ENCODE measurements at places on chromosomes 11 and 22.
A peak's percentile ranks its signal among the peaks of the same experiment; 100 is the strongest.

DNA sequence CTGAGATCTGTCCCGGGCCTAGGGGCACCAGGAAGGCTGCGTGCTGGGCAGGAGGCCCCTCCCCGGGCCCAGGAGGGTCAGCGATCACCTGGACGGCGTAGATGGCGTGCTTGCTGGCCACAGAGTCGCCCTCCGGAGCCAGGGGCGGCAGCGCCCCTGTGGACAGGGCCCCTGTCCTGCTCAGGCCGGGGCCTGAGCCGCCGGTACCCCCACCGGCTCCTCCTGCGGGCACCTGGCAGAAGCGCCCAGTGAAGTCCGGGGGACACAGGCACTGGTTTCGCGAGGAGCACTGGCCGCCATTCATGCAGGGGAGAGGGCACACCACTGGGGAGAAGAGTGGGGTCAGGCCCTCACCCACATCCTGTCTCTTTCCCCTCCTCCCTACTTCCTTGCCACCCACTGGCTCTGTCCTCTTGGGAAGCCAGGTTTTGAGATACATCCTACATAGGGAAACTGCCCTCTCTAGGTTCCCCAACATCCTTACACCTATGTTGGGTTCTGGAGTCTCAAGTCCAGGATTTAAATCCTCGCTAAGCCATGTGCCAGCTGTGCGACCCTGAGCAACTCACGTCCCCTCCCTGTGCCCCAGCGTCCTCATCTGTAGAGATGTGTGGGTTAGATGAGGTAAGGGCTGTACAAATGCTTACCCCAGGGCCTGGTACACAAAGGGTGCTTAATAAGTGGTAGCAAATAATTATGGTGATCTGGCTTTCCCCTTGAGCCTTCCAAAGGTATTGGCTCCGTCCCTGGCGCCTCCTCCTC lies 3.9 kb downstream of the LTBP3 start:
- H3K27me3 ChIP-seq: no peaks in the 10 kb centered on the region
- H3K4me3 ChIP-seq: no peak overlapping the region
- H3K36me3 ChIP-seq: no peaks in the 10 kb centered on the region
- no peak overlapping the region for H3K27ac ChIP-seq
- DNase-seq: no peak

- no peaks in the 10 kb centered on the region for H3K27me3 ChIP-seq
- H3K4me3 ChIP-seq: no peak overlapping the region
- no peaks in the 10 kb centered on the region for H3K4me1 ChIP-seq
- H3K27ac ChIP-seq: no peak overlapping the region
Measured at GRCh38 chr11:44737245-44738085, 10.7 kb downstream of the TSPAN18 start.

GRCh38 chr11:110294509-110294908 lies 1.9 kb downstream of the RDX start:
- no peaks in the 10 kb centered on the region for H3K27me3 ChIP-seq
- peaks cover 13% of the 10 kb centered on the region for H3K4me1 ChIP-seq
- H3K4me3 ChIP-seq: no peak overlapping the region

GRCh38 chr11:2128130-2128510 lies 11.1 kb downstream of the IGF2 start:
- no peak overlapping the region for H3K4me3 ChIP-seq
- no peaks in the 10 kb centered on the region for H3K27me3 ChIP-seq
- H3K27ac ChIP-seq: no peak overlapping the region
- no peaks in the 10 kb centered on the region for H3K36me3 ChIP-seq
- no peaks in the 10 kb centered on the region for H3K4me1 ChIP-seq

- no peak for DNase-seq
- no peaks in the 10 kb centered on the region for H3K27me3 ChIP-seq
- H3K27ac ChIP-seq: peak overlapping the region; percentile 78
- H3K36me3 ChIP-seq: no peaks in the 10 kb centered on the region
Measured at GRCh38 chr11:8766988-8767374, 84.4 kb downstream of the RPL27A start.

- no peaks in the 10 kb centered on the region for H3K36me3 ChIP-seq
- no peak overlapping the region for H3K27ac ChIP-seq
- no peak for DNase-seq
Measured at GRCh38 chr11:17010851-17011420, 3.3 kb downstream of the PLEKHA7 start.

- H3K4me1 ChIP-seq: peaks cover 11% of the 10 kb centered on the region
- peak; percentile 88 for DNase-seq
- no peaks in the 10 kb centered on the region for H3K36me3 ChIP-seq
- peak overlapping the region; percentile 93 for H3K4me3 ChIP-seq
- peak overlapping the region; percentile 95 for H3K27ac ChIP-seq
Measured at GRCh38 chr11:118790357-118791110, 430 bp downstream of the DDX6 start.

- peaks cover 9% of the 10 kb centered on the region for H3K27me3 ChIP-seq
- H3K4me1 ChIP-seq: peaks cover 10% of the 10 kb centered on the region
- no peaks in the 10 kb centered on the region for H3K36me3 ChIP-seq
- no peak overlapping the region for H3K4me3 ChIP-seq
- DNase-seq: no peak
Measured at GRCh38 chr11:131372234-131372962, 2.0 kb downstream of the NTM start.

GRCh38 chr11:1760351-1761109 lies 3.2 kb downstream of the CTSD start:
- H3K36me3 ChIP-seq: peaks cover 25% of the 10 kb centered on the region
- peak; percentile 70 for DNase-seq

- no peaks in the 10 kb centered on the region for H3K36me3 ChIP-seq
- H3K27me3 ChIP-seq: peaks cover 9% of the 10 kb centered on the region
- H3K27ac ChIP-seq: no peak overlapping the region
- H3K4me3 ChIP-seq: no peak overlapping the region
Measured at GRCh38 chr22:22050141-22050775, 67.7 kb upstream of the TOP3B start.

DNA sequence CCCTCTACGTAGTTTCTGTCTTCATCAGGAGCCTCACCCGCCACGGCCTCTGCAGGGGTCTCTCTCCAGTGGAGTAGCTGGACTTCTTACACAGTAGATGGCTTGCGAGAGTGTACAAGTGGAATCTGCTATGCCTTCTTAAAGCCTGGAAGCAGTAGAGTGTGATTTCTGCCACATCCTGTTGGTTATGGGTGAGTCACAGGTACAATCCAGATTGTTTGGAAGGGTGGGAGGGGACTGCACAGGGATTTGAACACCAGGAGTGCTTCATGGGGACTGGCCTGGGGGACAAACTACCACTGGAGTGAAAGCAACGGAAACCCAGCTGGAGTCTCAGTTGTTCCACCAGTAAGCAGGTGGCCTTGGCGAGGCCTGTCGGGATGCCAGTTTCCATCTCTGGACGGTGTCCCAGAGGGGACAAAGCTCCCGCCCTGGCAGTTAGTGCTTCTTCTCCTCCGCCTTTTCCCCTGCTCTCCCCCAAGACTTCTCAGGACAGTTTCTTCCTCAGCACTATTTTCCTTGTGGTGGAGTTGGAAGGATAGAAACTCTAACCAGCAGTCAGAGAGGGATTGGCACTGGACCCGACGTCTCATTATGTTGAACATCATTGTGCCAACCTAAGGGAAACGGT lies 85.0 kb upstream of the RCN1 start:
- H3K4me1 ChIP-seq: no peaks in the 10 kb centered on the region
- H3K4me3 ChIP-seq: no peak overlapping the region
- H3K27me3 ChIP-seq: no peaks in the 10 kb centered on the region
- no peaks in the 10 kb centered on the region for H3K36me3 ChIP-seq
- H3K27ac ChIP-seq: no peak overlapping the region
- no peak for DNase-seq

- no peaks in the 10 kb centered on the region for H3K27me3 ChIP-seq
- no peak overlapping the region for H3K4me3 ChIP-seq
- DNase-seq: no peak
- no peak overlapping the region for H3K27ac ChIP-seq
Measured at GRCh38 chr11:48005831-48006270, 25.5 kb downstream of the PTPRJ start.

DNA sequence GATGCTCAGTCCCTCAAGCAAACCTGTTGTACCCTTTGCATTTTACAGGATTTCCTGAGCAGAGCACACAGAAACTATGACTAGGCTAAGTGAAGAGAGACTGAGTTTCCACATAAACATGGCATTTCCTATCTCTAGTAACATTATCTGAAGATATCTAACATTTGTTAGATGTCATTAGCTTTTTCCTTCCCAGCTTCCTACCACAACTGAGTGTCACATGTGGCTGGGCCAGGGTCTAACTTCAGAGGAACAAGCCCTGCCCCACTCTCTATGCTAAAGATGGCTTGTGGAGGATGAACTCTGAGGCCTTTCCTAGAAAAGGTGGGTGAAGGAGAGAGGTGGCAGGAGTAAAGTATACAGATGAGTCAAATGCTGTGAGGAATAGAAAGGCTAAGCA lies 16.5 kb downstream of the C22orf42 start:
- no peaks in the 10 kb centered on the region for H3K4me1 ChIP-seq
- H3K27me3 ChIP-seq: peaks cover 5% of the 10 kb centered on the region
- DNase-seq: no peak
- H3K4me3 ChIP-seq: no peak overlapping the region
